ENCODE measurements at places on chromosomes 2 and 18. TPM values are rescaled to one million over a fixed set of nuclear protein-coding genes. Genes with fewer than 3 reads are reported as not detected.

Gene IGFBP5
- polyA plus RNA-seq, result 1.6 TPM

Gene CDK5R2
- polyA plus RNA-seq, result 3.1 TPM

Gene RGPD3
- 0.74 TPM for polyA plus RNA-seq

Gene TUBB8B
- polyA plus RNA-seq, result not detected
